Left ventricle myocardium superior (tissue), 1 donor: ENCODE measurements at places on chromosomes 2 and 18. TPM values are rescaled to one million over a fixed set of nuclear protein-coding genes. Genes with fewer than 3 reads are reported as not detected.

The TRIM54 gene
- total RNA-seq: 291 TPM

The SLC20A1 gene
- total RNA-seq: 10.8 TPM

The GKN1 gene
- not detected for total RNA-seq

The MYOM1 gene
- total RNA-seq: 724 TPM

The LBX2 gene
- 0.52 TPM for total RNA-seq

The DSG2 gene
- total RNA-seq: 49.6 TPM

The PAIP2B gene
- 78.1 TPM for total RNA-seq

The PID1 gene
- total RNA-seq: 8.0 TPM

The CEP192 gene
- 26.7 TPM for total RNA-seq

The C1QL2 gene
- total RNA-seq: not detected

The LCT gene
- not detected for total RNA-seq

- no peak for DNase-seq
These were observed 72.2 kb downstream of the BCL11A start for GRCh38 chr2:60481257-60481656.

- DNase-seq: no peak
These were observed 160.6 kb downstream of the PRKCE start for GRCh38 chr2:45812011-45812500.

DNA sequence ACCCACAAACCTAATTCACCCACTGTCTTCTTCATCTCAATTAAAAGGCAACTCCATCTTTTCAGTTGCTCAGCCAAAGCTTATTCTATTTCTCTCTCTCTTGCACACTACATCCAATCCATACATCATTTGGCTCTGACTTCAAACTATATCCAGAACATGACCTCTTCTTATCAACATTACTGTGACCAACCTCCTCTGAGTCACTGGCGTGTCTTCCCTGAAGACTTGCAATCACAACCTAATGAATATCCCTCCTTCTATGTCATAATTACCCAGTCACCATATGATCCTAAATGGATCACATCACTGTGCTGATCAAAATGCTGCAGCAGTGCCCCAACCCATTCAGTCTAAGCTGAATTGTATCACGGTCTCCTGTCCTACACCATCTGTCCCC, 22.6 kb upstream of the SULT1C3 start:
- no peak for DNase-seq

- no peak for DNase-seq
These were observed 127.1 kb upstream of the CDH7 start for GRCh38 chr18:65623676-65624075.

DNA sequence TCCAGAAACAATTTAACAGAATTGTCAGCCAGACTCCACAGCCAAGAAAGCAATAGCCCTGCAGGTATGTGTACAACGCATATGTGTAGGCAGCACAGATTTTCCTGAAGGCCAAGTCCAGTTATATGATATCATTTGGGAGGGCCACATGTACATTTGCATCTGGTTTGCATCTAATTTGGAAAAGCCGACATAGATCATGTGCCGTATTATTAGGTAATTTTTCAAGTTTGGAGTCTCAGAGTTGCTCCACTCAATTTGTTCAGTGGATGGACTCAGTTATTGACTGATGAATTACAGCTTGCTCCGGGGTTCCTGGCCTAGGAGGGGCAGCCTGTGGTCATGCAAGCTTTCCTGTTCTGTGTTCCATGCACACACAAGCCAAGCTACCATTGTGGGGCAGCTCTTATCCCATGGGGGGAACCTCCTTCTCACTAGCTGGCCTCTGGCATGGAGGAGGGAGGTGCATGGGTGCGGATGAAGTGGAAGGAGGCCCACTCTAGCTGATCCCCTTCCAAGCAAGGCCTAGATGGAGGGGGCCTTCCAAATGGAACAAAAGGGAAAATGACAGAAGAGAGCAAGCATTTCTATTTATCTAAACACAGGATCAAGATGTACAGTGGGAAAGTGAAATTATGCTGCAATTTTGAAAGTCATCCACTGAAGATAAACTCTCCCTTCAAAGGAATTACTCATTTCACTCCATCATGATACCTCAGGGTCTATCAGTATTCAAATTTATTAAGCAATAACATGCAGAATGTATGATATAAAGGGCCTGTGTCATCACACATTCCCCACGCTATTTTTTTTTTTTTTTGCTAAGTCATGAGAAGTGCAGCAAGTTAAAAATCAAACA, 202.6 kb upstream of the SMAD2 start:
- no peak for DNase-seq

GRCh38 chr2:108023776-108024175, 37.5 kb downstream of the SLC5A7 start:
- DNase-seq: no peak

DNA sequence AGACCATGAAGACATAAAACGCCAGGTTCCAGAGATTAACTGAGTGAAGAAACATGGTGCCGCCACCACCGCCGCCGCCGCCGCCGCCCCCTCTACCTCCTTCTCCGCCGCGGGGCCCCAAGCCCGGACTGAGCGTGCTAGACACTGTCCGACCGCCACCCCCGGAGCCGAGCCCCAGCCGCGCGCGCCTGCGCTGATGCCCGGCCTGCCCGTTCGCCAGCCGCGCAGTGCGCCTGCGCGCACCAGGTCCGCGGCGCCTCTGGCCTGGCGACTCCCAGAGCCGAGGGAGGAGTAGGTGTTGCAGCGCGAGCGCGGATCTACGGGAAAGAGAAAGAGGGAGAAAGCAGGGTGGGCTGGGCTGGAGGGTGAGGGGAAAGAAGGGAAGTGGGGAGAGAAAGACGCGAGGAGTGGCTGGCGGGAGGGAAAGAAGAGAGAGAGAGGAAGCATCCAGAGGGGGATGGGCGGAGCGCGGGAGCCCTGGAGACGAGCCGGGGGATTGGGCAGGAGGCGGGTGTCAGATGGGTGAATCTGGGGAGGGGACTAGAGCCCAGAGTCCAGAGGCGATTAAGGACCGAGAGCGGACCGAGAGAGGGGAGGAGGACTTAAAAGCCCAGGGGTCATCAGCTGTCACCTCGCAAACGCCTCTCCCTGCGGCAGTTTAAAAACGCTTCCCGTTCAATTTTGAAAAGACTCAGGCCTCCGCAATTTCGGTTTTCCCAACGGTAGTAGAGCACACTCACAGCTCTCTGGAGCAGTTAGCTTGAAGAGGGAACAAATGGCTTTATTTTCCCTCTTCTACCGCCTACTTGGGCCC, at the start of gene PGAP1:
TSS of gene PGAP1 (minus strand) at position 146 of the 814 bp plus-strand sequence. CDS start at position 55, 91 bp downstream.
- peak; percentile 95 for DNase-seq

GRCh38 chr2:234821946-234822475, 129.8 kb upstream of the SH3BP4 start:
- no peak for DNase-seq

DNA sequence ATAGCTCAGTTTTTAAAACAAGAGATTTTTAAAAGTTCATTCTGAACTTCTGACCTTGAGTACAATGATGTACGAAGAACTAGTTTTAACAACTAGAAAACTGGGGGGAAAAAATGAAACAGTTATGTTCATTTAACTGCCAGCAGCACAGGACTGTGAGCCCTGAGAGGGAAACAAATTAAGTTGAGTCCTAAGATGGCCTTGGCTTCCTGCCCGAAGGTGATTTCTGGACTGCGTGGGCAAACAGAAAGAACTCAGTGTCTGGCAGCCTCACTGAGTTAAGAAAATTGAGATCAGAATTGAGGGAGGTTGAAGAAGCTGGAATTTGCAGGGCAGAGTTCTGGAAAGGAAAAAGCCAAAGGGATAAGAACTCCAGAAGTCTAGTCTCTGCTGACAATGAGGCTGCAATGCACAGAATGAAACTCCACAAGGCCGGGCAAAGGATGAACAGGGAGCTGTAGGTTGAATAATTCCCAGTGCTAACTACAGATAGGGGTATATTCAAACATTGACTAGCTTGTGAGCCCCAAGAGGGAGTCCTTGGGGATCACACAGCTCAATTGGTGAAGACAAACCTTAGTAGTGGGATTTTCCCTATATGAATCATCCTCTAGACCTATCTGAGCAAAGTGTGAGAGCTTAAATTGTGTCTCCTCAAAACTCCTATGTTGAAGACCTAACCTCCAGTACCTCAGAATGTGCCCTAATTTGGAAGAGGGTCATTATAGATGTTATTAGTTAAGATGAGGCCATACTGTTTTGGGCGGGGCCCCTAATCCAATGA, 13.1 kb upstream of the CRACDL start:
- DNase-seq: no peak

DNA sequence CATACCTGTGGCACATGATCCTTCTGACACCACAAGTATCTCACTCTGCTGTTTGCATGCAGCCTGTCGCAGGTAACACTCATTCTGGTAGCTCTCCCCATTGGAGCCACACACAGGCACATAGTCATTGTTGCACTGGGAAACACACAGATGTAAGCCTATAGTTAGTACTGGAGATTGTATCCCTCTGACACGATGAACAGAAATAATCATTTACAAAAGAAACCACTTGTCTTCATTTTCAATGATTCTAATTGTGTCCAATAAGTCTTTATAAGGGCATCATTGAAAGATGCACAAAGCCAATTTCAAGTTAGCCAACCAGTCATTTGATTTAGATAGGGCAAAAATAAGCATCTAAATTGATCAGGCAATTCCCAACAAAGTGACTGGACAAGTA, 10.4 kb downstream of the TMEFF2 start:
- DNase-seq: no peak

GRCh38 chr2:161417438-161418274, 1.6 kb downstream of the TBR1 start:
- no peak for DNase-seq

DNA sequence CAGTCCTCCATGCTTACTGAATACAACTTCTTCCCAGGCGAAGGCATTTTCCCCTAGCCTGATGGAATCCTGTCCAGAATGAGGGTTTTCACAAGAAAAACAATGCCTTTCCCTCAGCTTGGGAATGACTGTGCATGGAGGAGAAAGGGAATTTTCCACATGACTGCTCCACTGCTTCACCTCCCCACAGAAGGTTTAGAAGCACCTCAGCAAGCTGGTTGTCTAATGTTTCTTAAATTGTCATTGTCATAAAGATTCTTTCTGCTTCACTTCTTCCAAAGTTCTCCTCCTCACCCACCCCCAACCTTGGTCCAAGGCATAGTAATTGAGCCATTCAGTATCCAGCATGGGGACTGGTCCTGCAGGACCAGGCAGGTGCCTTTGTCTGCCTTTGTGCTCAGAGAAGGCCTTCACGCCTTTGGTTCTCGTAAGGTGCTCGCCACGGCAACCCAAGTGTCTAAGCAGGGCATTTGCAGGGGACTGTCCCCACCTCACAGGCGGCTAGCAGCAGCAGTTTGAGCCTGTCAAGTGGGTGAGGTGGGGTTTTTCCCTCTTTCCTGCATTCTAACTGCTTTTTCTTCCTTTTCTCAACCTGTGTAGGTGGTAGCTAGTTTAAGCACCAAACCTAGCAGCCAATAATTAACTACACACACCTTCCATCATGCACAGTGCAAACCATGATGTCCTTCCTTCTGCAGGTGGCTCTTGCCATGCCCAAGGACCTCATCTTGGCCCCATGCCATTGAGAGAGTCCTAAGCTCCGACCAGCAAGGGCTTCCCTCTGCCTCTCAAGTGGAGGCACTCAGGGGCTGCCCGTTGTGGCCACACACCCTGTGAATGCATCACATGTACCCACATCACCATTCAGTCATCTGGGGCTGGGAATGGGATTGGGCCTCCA, 65.7 kb upstream of the BCL2L11 start:
- no peak for DNase-seq

GRCh38 chr2:27501042-27501441, 4.4 kb downstream of the GCKR start:
- no peak for DNase-seq

DNA sequence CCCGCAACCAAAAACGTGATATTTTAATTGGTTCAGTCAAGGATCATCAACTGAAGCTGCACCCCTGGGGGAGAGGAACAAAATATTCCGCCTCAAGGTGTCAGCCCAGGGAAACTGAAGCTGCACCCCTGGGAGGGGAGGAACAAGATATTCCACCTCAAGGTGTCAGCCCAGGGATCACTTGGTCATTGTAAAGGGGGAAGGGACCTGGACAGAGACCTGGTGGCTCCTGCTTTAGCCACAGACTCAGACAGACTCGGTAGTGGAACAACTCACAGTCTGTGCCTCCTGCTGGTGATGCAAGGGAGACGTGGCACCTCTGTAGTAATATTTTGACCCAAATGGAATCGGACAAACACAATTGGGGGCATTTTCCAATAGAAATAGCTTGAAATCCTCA, 75.1 kb downstream of the GBX2 start:
- no peak for DNase-seq

DNA sequence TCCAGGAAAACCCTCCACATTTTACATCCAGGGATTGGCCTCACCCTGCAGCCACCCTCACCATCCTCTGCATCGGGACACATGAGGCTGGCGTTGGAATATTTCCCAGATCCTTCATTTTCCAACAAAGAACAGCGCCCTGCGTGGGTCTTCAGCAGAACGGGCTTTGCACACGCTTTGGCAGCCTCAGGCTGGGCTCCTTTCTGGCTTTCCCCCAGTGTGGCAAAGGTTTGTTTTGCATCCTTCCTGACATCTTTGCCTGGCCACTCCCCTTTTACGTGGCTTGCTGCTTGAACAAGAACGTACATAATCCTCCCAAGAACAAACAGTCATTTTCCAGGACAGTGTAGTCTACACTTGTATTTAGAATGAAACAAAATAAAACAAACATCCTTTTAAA, 25.6 kb upstream of the GREB1 start:
- no peak for DNase-seq

DNA sequence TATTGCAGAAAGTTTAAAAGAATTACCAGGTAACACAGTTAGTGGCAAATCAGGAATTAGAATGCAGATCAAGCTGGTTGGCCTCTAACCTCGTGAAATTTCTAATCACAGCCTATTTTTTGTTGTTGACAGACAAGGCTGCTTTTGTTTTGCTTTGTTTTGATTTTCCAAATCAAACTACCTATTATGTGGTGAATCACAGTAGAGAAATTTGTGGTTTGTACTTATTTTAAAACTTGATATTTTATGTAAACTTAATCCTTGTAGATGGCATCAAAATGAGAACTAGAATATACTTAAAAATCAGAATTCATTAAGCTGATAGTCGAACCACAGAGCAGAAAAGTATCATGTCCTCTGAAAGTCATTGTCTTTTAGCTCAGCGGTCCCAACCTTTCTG, 258.1 kb downstream of the CTNNA2 start:
- no peak for DNase-seq

- no peak for DNase-seq
These were observed 47.0 kb upstream of the RALBP1 start for GRCh38 chr18:9428301-9428706.

- no peak for DNase-seq
These were observed 21.6 kb downstream of the SLC38A11 start for GRCh38 chr2:164933671-164934189.

DNA sequence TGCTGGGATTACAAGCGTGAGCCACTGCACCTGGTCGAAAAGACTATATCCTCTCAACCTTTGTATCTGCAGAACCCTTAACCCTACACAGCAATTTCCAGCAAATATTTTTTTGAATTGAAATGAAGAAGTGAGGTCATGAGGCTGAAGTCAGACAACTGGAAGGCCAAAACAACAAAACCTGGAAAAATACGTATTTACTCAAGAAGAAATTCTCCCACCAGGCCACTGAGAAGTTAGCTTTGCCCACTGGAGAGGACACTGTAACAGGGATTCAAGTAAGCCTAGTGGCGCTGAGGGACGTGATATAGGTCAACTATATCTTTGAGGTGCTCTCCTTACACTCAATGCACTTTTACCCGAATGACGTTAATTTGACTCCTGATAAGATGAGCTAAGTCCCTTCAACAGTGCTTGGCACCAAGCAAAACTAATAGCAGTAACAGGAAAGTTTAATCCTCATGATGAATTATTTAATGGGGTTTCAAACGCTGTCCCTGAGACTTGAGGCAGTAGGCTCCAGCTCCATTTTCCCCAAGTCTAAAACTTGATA, 1.9 kb downstream of the HDLBP start:
- DNase-seq: no peak
